NCI-H187 treated with DMSO at 0.1 percent for 48 hours (cell line): ENCODE measurements at places on chromosomes 6 and 20.
A peak's percentile ranks its signal among the peaks of the same experiment; 100 is the strongest.

DNA sequence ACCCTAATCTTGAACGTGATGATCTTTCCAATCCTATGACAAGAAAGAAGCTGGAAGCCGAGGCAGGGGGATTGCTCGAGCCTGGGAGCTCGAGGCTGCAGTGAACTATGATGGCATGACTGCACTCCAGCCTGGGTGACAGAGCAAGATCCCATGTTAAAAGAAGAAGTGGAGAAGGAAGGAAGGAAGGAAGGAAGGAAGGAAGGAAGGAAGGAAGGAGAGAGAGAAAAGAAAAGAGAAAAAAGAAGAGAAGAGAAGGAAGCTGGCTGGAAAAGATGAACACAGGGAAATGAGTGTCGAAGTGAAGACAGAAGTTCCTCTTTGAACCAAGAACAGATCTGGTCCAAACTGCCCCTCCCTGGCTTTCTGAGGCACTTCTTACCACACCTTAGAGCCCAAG, 136.0 kb upstream of the PRND start:
- no peak for DNase-seq

GRCh38 chr20:46022411-46023147, 6.4 kb upstream of the SLC12A5 start:
- no peak for DNase-seq

GRCh38 chr6:125869427-125869826, 78.7 kb downstream of the NCOA7 start:
- no peak for DNase-seq

DNA sequence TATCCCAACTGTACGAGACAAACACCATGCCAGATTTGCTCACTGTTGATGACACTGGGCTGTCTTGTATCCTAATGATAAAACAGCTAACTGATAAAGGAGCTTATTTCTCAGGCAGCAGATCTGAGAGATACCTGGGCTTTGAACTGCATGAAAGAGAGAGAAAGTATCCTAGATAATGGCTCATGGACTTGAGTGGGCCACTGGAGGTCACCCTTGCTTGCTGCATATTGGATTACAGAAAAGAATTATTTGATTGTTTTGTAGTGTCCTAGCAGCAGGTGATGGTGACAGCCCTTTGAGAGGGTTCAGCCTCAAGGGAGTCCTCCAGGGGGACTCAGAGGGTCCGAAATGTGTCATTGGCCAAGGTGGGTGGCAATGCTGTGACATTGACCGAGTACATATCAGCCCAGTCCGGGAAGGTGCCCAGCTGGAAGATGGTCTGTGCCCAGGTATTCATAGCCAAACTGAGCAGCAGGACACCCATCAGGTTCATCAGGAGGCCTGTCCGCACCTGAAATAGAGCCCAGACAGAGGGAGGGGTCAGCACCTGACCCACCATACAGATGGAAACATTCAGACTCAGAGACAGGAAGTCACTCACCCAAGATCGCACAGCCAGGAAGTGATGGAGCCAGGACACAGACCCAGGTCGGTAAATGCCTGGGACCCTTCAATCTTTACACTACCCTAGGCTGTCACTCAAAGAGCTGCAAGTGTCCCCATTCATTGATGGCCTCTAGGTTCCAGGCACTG, 9.4 kb upstream of the OCSTAMP start:
- DNase-seq = no peak

GRCh38 chr6:52190409-52190808, 4.2 kb downstream of the IL17A start:
- DNase-seq = no peak

GRCh38 chr6:157184202-157185015, 138.9 kb downstream of the TMEM242 start:
- peak; percentile 32 for DNase-seq

DNA sequence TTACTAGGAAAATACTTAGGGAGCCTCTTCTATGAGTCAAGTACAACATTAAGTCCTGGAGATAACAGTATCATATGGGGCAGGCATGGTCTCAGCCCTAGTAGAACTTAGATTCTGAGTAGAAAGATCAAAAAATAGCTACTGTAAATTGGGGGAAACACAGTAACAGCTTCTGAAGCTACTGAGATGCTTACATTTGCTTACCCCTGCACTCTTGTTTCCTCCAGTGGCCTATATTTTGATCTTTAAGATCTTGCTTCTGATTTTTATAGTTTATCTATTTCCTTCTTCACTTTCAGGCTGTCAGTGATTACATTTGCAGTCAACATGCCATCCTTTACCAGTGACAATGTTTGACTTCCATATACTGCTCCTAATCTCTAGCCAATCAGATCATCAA, 35.3 kb downstream of the HIVEP2 start:
- DNase-seq = no peak

- DNase-seq = no peak
Measured at GRCh38 chr20:8749986-8750385, 318.9 kb upstream of the PLCB4 start.

- DNase-seq = no peak
Measured at GRCh38 chr6:12291071-12291838, 1.1 kb downstream of the EDN1 start.

- no peak for DNase-seq
Measured at GRCh38 chr20:11207749-11208502, 534.1 kb upstream of the JAG1 start.

- DNase-seq = no peak
Measured at GRCh38 chr6:137805622-137806021, 61.4 kb upstream of the TNFAIP3 start.

DNA sequence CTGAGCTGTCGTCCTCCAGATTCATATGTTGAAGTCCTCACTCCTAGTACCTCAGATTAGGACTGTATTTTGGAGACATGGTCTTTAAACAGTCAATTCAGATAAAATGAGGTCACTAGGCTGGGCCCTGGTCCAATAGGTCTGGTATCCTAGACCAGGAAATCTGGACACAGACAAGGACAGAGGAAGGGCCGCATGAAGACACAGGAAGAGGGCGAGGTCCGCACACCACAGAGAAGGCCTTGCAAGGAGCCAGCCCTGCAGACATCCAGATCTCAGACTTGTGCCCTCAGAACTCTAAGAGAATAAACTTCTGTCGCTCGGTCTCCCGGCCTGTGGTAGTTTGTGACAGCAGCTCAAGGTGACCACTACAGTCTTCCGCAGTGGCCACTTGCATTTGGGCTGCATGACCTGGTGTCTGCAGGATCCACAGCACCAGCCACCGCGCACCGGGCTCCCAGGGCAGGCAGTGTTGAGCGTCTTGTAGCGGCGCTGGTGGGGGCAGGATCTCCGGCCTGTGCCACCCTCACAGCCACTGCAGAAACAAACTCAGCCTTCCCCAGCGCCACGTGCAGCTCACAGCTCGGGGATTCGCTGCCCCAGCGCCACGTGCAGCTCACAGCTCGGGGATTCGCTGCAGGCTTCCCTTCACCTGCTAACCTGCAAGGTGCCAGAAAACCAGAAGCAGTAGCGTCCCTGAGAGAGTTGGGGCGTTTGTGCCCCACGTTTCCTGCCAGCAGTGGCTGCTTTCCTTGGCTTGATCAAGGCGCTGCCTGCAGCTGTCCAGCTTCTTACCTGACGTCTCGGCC, 6.0 kb upstream of the RBM38 start:
- DNase-seq = no peak

DNA sequence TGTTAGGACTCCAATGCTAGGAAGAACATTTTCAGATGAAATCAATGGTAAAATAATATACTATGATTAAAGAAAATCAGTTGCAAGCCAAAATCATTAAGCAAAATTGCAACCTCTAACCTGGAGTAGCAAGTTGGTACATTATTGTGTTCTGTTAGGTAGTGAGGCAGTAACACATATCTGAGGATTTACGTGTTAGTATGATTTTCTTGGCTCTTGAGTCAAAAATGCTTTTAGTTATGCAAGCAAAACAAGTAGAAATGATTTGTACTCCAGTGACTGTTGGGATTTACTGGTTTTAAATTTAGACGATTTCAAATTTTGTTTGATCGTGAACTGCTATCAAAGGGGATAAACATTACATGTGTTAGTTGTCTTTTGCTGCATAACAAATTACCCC, 293.0 kb upstream of the BTBD3 start:
- no peak for DNase-seq

DNA sequence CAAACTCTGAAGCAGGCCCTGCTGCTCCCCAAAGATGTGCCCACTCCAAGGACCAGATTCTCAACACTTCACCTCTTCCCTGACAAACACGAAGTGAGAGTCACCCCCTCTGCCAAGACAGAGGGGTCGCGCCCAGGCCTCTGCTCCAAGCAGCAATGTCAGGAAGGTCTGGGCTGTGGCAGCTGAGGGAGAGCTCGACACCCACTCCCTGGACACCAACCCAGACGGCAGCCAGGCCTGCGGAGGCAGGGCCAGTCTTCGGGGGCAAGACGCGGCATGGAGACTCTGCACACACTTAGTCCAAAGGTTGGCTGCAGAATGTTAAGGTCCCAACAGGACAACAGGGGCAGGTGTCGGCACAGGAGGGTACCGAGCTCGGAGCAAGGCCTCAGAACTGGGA, 144.2 kb downstream of the DLL1 start:
- no peak for DNase-seq

- no peak for DNase-seq
Measured at GRCh38 chr6:51094271-51094670, 275.6 kb downstream of the TFAP2B start.

GRCh38 chr6:2958776-2959175, 12.6 kb downstream of the SERPINB6 start:
- no peak for DNase-seq

DNA sequence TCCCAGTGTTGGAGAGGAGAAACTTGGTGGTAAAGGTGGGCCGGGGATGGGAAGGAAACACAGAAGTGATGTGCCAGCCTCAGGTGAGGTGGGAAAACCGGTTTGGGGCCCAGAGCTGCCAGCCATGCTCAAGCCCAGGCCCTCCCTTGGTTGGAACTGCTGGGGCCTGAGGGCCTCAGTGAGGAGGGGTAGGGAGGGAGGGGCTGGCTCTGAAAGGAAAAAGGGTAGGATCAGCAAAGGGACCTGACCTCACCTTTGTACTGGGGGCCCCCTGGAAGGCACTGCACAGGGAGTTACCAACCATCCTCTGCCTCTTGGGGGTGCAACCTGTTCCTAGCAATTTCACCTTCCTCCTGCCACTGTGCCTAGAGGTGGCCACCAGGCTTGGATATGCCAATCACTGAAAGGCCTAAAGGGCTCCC, 1.8 kb upstream of the SPEF1 start:
- DNase-seq = no peak

DNA sequence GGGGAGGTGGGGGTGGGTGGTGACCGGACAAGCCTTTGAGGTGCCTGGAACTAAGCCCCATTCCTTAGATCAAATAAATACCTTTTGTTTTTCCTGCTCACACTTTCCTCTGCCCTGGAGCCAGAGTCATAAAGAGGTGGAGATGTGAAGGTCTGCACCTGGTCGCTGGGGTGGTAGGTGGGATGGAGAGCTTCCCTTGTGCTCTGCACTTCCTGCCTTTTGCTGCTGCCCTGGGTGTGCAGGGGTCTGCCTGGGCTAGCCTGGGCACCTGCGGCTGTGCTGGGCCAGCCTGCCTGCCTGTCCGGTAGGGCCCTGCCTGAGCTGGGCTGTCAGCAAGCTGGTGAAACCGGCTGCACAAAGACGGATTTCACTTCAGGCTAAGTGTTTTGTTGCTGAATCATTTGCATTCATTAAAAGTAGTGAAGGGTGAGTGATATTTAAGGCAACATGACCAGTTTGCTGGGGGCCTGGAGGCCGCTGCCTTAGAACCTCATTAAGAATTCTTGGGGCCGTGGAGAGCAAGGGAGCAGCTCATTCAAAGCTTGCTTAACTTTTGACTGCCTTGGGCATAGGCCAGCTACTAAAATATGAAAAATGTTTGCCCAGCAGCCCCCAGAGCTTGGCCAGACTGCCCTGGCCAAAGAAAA, 20.5 kb downstream of the PTK7 start:
- DNase-seq = no peak

DNA sequence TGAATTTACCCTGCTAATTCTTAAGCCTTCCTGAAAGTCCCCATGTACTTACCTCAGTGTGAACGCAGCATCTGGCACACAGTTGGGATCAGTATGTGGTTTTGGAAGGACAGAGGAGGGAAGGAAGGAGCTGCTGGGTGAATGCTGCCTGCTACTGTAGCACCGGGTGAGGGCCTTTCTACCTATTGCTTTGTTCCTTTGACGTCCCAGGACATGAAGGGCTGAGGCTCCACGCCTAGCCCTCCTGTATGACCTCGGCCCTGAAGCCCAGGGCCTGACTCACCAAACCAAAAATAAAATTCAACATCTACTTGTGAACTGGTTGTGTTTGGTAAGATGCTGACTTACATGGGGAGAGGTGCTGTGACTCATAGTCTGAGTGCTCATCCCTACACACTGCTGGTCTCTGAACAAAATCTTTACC, 51.1 kb downstream of the ARID1B start:
- no peak for DNase-seq

DNA sequence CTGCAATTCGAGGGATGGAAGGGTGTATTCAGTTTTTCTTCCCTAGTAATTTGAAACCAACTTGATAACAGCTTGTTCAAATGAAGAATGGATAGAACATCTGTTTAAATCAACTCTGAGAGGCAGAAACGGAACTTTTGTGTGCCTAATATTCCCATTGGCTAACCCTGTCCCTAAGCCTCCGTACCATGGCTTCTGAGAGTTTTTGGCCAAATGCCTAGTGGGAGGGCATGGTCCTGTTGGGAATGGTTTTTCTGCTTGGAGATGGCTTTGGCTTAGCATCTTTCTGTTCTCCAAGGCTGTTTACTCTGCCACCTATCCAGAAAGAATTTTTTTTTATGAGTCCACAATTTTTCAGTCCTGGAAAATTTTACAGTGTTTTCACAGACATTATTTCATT, 126.7 kb upstream of the MLIP start:
- no peak for DNase-seq

DNA sequence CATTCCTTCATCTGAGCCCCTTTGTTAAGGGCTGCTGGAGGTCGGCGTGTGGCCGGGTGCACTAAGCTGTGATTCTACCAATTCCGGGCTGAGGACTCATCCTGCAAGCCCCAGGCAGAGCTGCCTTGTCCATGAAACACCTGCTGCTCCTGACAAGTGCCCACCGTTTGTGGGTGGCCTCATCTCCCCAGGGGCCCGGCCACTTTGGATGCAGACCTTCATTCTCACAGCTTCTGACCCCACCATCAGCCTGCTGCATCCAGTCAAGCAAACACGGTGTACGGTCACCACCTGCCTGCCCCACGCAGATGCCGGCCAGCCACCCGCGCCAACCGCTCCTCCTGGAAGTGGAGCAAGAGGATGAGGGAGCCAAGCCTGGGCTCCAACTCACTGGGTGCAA, 382.7 kb downstream of the THBS2 start:
- DNase-seq = no peak

- no peak for DNase-seq
Measured at GRCh38 chr6:170416959-170417606, 110.5 kb downstream of the FAM120B start.

GRCh38 chr6:32194825-32195651, 2.6 kb upstream of the GPSM3 start:
- no peak for DNase-seq
